Non-pigmented ciliary epithelial cell (primary cell): ENCODE measurements at places on chromosomes 2 and 18.

GRCh38 chr18:48866028-48866733 is 84.6 kb downstream of the SMAD7 start:
- DNase-seq: no peak

DNA sequence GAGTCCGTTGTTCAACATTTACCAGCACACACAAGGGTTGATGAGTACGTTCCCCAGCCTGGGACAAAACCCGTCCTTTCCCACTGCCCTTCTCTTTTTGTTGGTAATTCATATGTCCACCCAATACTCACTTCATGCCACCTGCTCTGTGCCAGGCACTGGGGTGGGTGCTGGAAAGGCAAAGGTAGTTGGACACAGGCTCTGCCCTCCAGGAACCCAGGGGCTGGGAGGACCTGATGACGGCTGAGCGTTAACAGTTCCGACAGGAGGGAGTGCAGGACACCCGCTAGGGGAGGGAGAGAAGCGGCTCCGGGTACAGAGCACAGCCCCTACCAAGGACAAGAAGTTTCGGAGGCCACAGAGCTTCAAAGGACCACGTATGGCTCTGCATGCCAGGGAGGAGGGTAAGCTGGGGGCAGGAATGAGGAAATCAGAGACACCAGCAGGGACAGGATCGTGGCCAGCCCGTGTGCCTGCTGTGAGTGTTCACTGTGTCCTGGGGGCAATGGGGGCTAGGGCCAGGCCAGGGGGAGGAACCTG is 134.1 kb upstream of the GPC1 start:
- no peak for DNase-seq

DNA sequence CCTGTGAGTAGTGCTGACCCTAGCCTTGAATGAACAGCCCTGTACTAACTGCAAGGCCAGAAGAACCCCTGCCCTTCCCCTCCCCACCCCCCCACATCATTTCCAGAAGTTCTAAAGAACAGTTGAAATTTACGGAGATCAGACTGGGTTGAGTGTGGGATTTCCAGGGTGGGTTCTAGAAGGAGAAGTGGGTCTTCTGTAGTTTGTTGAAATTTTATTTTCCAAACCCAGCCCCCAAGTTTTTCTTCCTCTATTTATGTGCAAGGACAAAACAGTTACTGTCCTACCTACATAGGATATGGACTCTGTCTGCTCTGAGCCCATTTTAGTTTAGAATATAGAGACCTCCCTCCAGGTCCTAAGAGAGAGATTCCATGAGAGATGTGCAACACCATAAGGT is 26.3 kb upstream of the CASP10 start:
- no peak for DNase-seq

DNA sequence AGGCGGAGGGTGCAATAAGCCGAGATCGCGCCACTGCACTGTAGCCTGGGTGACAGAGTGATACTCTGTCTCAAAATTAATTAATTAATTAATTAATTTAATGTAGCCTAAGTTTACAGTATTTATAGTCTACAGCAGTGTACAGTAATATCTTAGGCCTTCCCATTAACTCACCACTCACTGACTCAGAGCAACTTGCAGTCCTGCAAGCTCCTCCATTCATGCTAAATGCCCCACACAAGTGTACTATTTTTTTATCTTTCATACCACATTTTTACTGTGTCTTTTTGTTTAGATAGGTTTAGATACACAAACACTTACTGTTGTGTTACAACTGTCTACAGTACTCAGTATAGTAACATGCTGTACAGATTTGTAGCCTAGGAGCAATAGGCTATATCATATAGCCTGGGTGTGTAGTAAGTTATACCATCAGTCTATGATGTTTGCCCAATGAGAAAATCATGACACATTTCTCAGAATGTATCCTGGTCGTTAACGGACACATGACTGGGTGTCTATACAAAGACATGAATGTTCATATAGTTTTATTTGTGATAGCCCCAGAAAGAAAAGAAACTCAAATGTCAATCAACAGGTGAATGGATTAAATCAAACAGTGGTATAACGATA is 15.8 kb upstream of the RNU2-63P start:
- DNase-seq: no peak

- no peak for DNase-seq
These were observed 30.6 kb upstream of the NR4A2 start for GRCh38 chr2:156363141-156363540.

DNA sequence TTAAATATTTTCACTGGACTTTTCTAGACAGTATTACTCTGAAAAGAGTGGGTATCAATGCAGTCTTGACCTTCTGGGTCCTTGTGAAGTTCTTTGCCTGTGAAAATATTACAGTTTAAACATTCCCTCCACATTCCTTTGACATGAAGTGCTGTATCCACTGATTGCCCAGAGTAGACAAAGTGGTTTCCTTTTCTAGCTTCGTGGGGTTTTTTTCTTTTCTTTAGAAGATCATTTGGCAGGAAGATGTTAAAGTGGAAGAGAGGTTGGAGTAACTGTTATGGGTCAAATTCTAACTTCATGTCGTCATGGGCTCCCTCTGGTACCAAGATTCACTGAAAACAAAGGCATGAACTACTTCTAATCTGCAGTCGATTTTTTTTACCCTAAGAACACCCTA is 496.9 kb downstream of the EPHA4 start:
- peak; percentile 63 for DNase-seq

DNA sequence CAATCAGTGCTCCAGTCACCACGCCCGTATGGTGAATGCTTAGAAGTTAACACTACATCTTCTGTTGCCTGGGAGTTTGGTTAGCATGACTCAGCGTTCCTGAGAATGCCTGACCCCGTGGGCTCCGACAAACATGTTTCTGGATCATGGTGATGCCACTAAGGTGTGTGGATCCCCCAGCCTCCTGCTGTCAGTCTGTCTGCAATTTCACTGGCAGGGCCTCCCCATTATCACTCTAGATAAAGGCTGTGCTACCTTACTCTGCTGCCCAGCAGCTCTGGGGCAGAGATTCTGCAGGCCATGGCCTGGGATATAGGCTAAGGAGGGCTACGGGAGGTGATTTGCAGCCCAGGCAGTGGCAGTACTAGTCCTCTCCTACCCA is 66.0 kb downstream of the STPG4 start:
- DNase-seq: no peak

- DNase-seq: no peak
These were observed 136.8 kb downstream of the ALPK2 start for GRCh38 chr18:58491773-58492752.

DNA sequence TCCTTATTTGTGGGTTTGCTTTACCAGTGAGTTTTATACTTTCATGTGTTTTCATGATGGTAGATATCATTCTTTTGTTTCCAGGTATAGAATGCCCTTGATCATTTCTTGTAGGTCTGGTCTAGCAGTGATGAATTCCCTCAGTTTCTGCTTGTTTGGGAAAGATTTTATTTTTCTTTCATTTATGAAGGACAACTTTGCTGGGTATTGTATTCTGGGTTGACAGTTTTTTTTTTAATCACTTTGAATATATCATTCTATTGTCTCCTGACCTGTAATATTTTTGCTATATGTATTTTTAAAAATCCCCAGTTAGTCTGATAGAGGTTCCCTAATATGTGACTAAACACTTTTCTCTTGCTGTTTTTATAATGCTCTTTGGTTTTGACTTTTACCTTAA is 58.3 kb upstream of the GALNT3 start:
- no peak for DNase-seq

DNA sequence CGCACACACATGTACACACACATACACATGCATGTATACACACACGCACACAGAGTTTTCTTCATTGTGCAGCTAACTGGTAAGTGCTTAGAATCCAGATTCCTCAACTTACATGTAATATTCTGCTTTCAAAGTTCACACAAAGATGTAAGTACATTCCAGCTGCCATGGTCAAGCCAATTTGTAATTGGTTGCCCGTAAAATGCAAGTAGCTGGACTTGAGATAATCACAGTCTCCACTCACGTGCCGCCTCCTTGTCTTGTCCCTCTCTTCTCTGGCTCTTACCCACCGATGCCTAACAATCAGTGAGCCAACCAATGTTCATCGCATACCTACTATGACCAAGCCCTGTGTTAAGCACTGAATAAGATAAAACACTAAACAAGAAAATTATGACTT is 77.8 kb downstream of the SOCS6 start:
- DNase-seq: no peak

DNA sequence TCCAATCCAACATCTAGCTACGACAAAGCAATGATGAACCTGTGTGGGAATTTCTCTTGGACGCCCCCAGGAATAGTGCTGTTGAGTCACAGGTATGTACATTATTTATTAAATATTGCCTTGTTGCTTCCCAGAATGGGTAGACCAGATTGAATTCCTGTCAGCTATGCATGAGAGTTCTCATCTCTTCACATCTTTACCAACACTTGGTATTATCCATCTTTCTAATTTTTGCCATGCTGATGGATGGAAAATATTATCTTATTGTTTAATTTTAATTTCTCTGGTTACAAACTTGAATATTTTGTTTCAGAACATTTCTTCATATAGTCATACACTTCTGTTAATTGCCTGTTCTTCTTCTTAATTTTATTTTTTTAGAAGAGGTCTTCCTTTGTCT is 9.6 kb upstream of the RAB10 start:
- DNase-seq: no peak

GRCh38 chr2:4898706-4899105 is 793.5 kb upstream of the SOX11 start:
- peak; percentile 35 for DNase-seq

DNA sequence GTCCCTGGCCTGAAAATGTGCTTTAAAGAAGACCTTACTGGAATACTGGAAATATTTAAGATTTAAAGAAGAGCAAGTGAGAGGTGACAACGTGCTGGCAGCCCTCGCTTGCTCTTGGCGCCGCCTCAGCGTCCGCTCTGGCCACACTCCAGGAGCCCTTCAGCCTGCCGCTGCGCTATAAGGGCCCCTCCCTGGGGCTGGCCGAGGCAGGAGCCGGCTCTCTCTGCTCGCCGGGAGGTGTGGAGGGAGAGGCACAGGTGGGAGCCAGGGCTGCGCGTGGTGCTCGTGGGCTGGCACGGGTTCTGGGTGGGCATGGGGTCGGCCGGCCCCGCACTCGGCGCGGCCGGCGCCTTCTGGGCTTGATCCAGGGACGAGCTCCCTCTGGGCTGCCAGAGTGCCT is 2.9 kb upstream of the COQ10B start:
- no peak for DNase-seq

DNA sequence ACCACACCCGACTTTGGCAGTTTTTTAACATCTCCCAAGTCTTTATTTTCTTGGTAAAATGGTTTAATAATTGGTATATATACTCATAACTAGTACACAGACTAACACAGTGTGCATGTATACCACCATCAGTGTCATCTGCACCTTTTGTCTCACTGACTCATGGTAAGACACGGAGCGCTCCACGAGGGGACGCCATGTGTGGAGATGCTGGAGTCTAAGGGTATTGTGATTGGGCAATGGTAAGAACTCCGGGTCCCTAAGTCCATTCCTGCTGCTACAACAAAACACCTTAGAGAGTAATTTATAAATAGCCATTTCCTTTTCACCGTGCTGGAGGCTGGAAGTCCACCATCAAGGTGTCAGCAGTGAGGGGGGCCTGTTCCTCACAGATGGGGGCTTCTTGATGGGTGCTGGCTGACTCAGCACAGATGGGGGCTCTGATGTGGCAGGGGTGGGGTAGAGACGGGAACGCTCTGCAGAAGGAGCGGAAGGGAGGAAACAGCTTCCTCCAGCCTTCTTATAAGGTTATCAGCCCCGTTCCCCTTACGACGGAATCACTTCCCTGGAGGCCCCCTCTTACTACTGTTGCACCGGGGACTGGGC is 42.0 kb upstream of the EDAR start:
- DNase-seq: no peak

DNA sequence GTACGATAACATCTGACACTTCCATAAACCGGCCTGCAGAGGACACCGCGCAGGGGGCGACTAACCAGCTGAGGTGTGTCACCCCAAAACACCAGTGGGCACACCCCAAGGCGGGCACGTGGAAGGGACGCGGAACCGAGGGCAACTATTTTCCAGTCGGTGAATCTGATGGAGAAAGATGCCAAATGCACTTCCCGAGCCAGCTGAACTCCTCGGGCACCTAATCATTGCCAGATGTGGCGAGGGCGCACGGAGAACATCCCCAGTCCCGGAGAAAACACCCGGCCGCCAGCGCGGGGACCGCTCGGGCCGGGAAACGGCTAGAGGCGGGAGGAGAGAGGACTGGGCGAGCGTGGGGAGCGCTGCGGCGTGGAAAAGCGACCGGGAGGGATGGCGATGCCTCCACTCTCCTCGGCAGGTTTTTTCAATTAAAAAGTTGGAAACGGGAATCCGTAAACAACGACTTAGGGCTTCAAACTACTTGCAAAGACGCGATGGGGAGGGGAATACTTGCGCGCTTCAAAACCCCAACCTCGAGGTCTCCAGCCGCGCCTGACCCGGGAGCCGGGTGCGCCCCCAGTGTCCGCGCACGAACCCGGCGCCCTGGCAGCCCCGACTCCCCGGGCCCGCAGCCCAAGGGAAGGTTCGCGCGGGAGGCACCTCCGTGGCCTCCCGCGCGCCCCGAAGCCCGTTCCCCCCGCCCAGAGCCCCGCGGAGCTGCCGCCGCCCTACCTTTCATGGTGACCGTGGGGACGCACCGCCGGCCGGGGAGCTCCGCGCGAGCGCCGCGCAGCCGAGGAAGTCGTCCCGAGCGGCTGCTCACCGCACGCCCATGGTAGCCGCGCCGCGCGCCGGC is 497 bp downstream of the COLEC12 start:
- DNase-seq: no peak

DNA sequence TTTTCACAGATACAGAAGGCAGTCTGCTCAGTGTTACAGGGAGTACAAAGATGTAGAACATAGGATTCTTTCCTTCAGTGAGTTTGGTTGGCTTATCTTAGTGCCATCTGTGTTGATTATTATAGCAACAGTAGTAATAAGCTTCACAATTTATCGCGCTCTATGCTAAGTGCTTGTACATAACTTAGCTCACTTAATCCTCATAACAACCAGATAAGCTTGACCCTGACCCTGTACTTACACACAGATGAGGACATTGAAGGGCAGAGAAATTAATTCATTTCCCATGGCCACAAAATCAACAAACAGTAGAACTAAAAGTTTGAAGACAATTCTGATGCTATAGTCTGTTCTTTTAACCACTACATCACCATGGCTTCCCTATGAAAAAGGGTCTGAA is 121.8 kb downstream of the SPHKAP start:
- no peak for DNase-seq

GRCh38 chr2:12097859-12098258 is 351.4 kb downstream of the LPIN1 start:
- no peak for DNase-seq

DNA sequence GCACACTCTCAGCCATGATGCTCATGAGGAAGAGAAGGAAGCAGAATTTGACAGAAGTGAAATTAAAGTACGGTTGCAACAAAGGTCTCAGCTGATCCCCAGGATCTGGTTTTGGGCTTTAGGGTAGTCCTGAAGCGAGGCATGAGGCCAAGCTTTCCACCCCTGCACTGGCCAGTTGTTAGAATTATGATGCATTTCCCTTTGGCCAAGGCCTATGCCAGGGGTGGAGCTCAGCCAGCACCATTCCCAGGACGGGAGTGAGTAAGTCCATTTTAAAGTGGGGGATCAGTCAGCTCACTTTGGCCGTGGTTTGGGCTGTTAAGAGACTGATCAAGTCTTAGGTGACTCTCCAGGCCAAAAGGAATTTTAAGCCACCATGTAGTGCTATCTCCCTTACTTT is 314.5 kb upstream of the MMADHC start:
- no peak for DNase-seq
